ENCODE measurements at places on chromosomes 3 and 15. TPM values are rescaled to one million over a fixed set of nuclear protein-coding genes. Genes with fewer than 3 reads are reported as not detected.

DNA sequence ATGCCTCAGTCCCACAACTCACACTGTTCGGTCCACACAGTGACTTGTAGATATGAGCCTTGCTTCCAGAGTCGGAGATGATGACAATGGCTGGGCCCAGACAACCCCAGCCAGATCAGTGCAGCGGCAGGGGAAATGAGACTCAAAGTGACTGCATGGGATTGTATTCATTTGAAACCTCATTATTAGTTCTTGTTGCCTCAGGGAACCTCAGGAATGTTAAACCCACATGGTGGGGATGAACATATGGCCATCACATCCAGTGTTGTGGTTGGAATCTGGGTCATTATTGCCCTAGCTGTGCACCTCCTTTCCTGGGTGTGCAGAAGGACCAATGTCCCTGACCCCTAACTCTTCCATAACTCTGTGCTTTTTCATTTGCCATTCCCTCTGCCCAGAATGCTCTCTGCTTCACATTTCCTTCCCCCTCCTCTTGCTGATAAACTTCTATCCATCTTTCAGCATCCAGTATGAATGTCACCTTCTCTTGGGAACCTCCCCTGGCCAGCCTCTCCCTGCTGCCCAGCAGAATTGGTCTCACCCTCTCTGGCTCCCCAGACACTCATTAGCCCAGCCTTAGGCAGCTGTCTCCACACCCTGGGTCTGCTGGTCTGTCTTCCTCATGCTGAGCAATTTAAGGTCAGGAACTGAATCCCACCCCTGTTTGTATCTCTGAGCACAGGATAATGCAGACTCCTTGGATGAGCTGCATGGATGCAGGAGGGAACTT is 67.0 kb upstream of the TNFAIP8L3 start:
- peaks cover 39% of the 10 kb centered on the region for H3K27me3 ChIP-seq
- no peak for DNase-seq
- H3K27ac ChIP-seq, result no peak overlapping the region
- no peak overlapping the region for H3K4me3 ChIP-seq
- no peaks in the 10 kb centered on the region for H3K36me3 ChIP-seq

DNA sequence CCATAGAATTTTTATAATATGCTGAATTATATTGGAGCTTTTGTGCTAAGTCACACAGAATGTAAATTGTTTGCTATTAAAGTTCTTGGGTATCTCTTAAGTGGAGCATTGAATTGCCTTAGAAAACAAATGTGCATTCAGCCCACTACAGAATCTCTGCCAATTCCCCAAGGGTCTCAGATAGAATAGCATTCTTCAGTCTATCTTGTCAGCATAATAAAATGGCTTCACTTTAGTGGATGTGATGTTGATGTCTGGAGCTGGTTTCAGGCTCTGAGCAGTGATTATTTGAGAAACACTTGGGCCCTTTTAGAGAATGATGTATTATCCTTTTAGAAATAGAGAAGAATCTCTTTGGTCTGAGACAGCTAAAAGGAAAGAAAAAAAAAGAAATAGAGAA is 45.2 kb downstream of the LRCH3 start:
- H3K4me3 ChIP-seq, result no peak overlapping the region
- DNase-seq, result no peak
- H3K4me1 ChIP-seq, result no peaks in the 10 kb centered on the region
- no peaks in the 10 kb centered on the region for H3K27me3 ChIP-seq

DNA sequence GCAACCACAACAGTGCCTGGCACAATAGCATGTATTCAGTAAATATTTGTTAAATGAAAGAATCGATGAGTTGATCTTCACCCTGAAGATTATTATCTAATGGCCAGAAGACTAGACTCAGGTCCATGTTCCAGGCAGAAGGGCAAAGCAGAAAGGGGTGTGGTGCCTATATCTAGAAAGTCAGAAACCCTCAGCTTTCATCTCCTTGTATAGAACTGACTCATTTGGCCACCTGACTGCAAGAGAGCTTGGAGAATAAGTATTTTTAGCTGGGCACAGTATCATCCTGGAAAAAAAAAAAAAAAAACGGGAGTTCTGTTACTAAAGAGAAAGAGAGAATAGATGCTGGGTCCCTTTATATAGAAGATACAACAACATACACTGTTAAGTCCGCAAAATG is 69.7 kb upstream of the SPRED1 start:
- H3K4me1 ChIP-seq, result no peaks in the 10 kb centered on the region
- H3K27me3 ChIP-seq, result peaks cover 20% of the 10 kb centered on the region
- H3K27ac ChIP-seq, result no peak overlapping the region
- no peak overlapping the region for H3K4me3 ChIP-seq
- no peak for DNase-seq

DNA sequence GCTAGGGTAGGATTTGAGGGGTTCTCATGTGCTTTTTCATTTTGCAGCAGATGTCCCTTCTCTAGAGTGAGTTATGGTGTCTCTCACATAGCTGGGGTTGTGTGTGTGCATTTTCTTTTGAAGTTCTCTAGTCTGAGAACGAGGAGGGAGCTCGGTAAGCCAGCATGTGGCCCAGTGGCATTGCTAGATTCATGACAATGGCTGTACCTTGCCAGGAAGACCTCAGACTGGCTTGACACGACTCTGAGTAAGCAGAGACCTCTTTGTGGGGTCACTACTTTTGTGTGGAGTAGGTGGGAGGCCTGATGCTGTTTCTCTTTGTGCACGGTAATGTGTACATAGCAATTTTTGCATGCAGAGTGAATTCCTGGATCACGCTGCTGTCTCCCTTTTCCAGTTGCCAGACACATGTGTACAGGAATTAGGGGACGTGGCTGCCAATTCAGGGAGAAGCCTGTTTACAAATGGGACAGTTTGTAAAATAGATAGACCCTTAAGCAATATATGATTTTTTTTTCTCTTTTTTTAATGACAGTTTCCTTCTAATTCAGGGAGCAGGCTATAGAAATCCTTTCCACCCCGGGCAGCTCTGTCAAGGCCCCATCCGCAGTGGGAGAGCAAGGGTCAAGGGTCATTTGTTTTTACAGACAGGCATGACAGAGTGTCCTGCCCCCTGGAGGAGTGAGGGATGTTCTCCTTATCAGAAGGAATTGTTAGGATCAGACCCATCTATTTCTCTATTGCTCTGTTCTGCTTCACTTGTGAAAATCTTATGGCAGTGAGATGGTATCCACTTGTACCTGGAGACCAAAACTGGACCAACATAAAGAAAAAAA is 4.6 kb downstream of the CACNA1D start:
- H3K27me3 ChIP-seq, result peaks cover 34% of the 10 kb centered on the region
- no peak overlapping the region for H3K4me3 ChIP-seq
- no peak overlapping the region for H3K27ac ChIP-seq
- no peaks in the 10 kb centered on the region for H3K4me1 ChIP-seq

- no peaks in the 10 kb centered on the region for H3K36me3 ChIP-seq
- H3K27me3 ChIP-seq, result no peaks in the 10 kb centered on the region
- H3K27ac ChIP-seq, result peak overlapping the region; percentile 96
- H3K4me3 ChIP-seq, result no peak overlapping the region
- H3K4me1 ChIP-seq, result peaks cover 30% of the 10 kb centered on the region
Measured at GRCh38 chr3:37945807-37946530, 44.6 kb upstream of the VILL start.

GRCh38 chr3:331881-332280 is 135.3 kb downstream of the CHL1 start:
- no peaks in the 10 kb centered on the region for H3K27me3 ChIP-seq
- H3K4me1 ChIP-seq, result no peaks in the 10 kb centered on the region
- H3K36me3 ChIP-seq, result no peaks in the 10 kb centered on the region

DNA sequence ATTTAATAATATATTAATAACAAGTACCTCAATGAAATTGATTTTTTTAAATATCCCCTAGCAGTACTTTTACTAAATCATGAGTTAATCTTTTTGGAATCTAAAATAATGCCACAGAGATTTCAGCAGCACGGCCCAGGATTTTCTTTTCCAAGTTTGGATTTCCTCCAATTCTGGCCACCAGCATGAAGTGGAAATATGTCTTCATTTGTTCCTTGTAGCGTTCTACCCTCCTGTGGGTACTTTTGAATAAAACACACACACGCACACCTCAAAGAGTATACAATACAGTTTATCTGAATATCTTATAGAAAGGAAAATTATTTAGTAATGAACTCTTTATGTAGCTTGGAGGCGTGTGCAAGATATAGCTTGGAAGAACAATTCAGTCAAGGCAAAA is 125.1 kb upstream of the STT3B start:
- no peaks in the 10 kb centered on the region for H3K4me1 ChIP-seq
- H3K4me3 ChIP-seq, result no peak overlapping the region
- peak; percentile 13 for DNase-seq
- H3K27ac ChIP-seq, result no peak overlapping the region
- H3K27me3 ChIP-seq, result no peaks in the 10 kb centered on the region

- H3K27ac ChIP-seq, result no peak overlapping the region
- peaks cover 13% of the 10 kb centered on the region for H3K27me3 ChIP-seq
- H3K4me3 ChIP-seq, result no peak overlapping the region
Measured at GRCh38 chr3:48202632-48203031, 14.4 kb upstream of the CDC25A start.

DNA sequence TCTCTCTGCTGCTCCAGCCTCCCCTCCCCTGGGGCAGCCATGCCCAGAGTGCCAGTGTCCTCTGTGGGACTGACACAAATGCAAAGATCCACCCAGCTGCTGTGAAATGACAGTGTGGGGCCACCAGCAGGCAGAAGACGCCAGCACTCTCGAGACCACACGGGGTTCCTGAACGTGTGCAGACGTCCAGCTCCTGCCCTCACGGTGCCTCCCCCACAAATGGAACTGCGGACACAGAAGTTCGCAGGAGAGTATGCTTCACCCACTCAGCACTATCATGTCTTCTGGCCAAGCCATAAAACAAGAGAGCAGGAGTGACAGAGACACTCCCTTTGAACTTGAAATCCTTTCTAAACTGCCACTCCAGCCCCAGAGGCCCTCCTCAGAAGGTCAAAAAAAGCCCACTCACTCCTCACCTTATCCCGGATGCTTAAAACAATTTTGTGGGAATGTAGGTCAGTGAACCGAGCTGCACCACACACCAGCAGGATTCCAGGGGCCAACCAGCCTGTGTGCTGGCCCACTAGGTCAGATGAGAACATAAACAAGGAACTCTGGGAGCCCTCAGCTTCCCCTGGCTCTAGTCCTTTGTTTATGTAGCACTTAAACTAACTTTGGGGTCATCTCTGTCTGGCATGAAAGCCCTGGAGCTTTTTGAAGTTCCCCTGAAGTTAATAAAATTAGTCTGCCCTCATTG is 112.6 kb downstream of the DNAJB8 start:
- H3K36me3 ChIP-seq, result peaks cover 4% of the 10 kb centered on the region
- peaks cover 19% of the 10 kb centered on the region for H3K4me1 ChIP-seq
- no peak overlapping the region for H3K4me3 ChIP-seq
- peak; percentile 69 for DNase-seq

- H3K4me1 ChIP-seq, result no peaks in the 10 kb centered on the region
- H3K36me3 ChIP-seq, result no peaks in the 10 kb centered on the region
- no peaks in the 10 kb centered on the region for H3K27me3 ChIP-seq
Measured at GRCh38 chr3:119492128-119492527, 6.2 kb upstream of the TIMMDC1 start.

DNA sequence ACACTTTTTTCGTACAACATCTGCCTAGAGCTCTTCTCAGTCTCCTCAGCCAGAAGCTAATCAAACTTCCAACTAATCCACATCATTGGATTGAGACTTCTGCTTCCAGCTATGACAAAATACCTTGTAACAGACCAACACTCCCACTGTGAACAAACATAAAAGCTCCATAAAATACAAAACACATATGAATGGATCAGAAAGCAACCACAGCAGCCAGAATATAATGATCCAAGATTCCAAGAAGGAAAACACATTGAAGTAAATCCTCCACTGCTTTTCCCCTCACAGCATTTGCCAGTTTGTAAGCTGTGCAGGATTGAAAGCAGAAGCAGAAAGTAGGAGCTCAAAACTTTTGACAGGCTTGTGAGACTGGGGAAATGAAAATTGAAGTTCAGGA is 863.2 kb downstream of the TUSC7 start:
- H3K36me3 ChIP-seq, result no peaks in the 10 kb centered on the region
- no peaks in the 10 kb centered on the region for H3K27me3 ChIP-seq
- H3K4me3 ChIP-seq, result no peak overlapping the region
- H3K4me1 ChIP-seq, result peaks cover under 1% of the 10 kb centered on the region
- no peak for DNase-seq

DNA sequence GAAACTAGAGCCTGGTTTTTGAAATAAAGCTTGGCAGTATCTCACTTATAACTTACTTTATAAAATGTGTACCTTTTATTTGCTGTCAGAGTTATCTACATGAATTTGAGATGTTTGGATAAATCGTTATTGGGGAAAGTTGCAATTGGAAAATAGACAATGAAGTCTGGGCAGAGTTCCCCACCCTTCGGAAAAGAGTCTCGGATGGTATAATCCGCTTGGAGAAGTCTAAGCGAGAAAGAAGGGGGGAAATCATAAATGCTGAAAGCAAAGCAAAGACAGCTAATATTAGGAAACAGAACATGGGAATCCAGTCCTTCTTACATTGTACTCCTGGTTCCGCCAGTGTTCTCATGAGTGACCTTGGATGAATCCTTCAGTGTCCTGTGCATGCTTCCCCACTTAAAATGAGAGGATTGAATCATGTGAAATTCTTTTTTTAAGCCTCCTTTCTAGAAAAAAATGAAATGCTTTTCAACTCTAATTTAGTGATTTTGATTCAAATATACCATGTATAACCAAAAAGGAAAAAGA is 162.4 kb downstream of the ATG7 start:
- no peaks in the 10 kb centered on the region for H3K27me3 ChIP-seq
- H3K36me3 ChIP-seq, result no peaks in the 10 kb centered on the region

DNA sequence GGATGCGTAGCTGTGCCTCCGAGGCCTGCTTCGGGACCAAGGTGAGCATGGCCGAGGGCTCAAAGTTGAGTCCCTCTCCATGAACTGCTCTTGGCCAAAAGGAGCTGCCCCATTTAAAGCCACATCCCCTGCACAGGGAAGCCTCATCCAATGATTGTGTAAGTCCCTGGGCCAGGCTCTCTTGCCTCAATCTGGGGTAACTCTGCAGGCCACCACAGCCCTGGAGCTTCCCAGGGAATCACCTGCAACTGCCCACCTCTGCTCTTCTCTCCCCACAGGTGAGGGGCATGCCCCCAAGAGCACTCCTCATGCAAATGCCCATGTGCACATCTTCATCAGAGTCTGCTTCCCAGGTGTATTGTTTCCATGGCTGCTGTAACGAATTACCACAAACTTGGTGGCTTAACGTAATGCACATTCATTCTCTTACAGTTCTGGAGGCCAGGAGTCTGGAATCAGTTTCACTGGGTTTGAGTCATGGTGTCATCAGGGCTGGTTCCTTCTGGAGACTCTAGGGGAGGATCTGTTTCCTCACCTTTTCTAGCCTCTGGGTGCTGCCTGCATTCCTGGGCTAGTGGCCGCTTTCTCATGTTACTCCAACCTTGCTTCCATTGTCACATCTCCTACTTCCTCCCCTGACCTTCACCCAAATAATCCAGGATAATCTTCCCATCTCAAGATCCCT is 25.0 kb upstream of the LOXL1 start:
- no peak overlapping the region for H3K27ac ChIP-seq
- no peaks in the 10 kb centered on the region for H3K27me3 ChIP-seq
- DNase-seq, result no peak
- H3K4me1 ChIP-seq, result peaks cover 6% of the 10 kb centered on the region

DNA sequence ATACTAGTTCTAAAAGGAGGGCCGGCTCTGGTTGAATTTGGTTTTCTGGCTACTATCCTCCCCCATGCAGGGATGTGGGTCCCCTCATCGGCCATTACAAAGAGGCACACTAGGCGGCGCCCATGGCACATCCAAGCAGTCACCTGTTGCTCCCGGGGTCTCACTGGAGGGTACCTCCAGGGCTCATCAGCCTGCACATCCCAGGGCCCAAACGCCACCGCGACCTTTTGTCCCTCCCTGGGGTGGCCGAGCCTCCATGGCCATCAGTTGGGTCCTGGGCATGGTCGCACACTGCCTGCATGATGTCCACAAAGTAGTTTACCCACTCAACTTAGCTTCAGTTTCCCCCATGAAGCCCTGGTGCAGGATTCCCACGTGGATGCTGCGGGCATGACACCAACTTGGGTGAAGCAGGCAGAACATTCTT is 28.3 kb downstream of the IDH3A start:
- DNase-seq, result no peak
- H3K4me3 ChIP-seq, result no peak overlapping the region
- peaks cover 3% of the 10 kb centered on the region for H3K36me3 ChIP-seq
- H3K4me1 ChIP-seq, result no peaks in the 10 kb centered on the region

The ATP13A5 gene
- not detected for total RNA-seq
